MG63 (cell line): ENCODE measurements at places on chromosomes 4 and X. TPM values are rescaled to one million over a fixed set of nuclear protein-coding genes. Genes with fewer than 3 reads are reported as not detected.

- DNase-seq, result no peak
Observed at GRCh38 chr4:109810552-109811387, 4.8 kb upstream of the GAR1 start.

DNA sequence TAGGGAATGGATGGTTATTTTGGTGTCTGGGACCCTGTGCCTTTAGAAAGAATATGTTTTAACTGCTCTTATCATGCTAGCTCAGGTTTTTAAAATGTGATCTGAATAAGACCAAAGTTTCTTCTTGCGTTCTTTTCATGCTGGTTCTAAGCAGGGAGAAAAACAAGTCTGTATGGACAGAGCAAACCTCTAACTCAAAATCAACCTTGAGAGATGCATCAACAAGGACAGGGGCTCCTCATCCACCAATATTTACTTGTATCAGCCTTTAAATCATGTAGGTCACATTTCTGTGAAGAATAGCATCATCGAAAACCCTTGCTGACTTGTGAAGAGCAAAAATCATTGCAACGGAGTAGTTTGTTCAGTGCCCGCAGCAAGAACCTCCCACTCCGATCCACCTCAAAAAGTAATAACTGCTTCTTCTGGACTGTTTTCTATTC, 1.2 kb downstream of the ATP10D start:
- no peak for DNase-seq

GRCh38 chr4:114310296-114310925, 288.2 kb upstream of the UGT8 start:
- DNase-seq, result no peak

GRCh38 chr4:120865985-120866384, 56.5 kb downstream of the PRDM5 start:
- no peak for DNase-seq

DNA sequence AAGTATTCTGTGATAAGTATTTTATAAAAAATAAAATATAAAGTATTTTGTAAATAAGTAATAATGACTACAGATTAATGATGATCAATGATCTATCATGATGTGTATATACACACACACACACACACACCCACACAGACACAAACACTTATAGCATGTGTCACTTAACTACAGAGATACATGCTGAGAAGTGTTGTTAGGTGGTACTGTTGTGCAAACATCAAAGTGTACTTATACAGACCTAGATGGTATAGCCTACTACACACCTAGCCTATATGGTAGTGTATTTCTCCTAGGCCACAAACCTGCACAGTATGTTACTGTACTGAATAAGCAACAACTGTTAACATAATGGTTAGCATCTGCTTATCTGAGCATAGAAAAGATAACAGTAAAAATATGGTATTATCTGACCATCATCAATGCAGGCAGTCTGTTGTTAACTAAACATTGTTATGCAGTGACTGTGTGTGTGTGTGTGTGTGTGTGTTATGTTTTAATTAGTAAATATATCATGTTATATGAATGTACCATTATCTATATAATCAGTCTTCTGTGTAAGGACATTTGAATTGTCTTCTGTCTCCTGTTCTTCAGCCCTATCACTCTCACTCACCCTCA, 138.2 kb downstream of the CAMK2D start:
- DNase-seq, result no peak

GRCh38 chrX:20402956-20403355, 136.2 kb upstream of the RPS6KA3 start:
- no peak for DNase-seq

GRCh38 chr4:38107818-38108217, 147.6 kb downstream of the PTTG2 start:
- DNase-seq, result no peak

Gene PARM1
- not detected in 2 replicates for total RNA-seq

Gene FMR1NB
- total RNA-seq, result not detected in 2 replicates

Gene APLN
- 1.4 and 7.2 TPM in 2 replicates for total RNA-seq

Gene NPY1R
- total RNA-seq, result 0.03 and 1.2 TPM in 2 replicates

Gene ETDB
- total RNA-seq, result not detected in 2 replicates

Gene TMEM150C
- 0.57 and 0.76 TPM in 2 replicates for total RNA-seq

Gene CENPVL1
- not detected in 2 replicates for total RNA-seq

Gene ZNF630
- not detected in 2 replicates for total RNA-seq

Gene CPE
- 17.1 and 42.5 TPM in 2 replicates for total RNA-seq
